ENCODE measurements at places on chromosomes 7 and 10. TPM values are rescaled to one million over a fixed set of nuclear protein-coding genes. Genes with fewer than 3 reads are reported as not detected.

Gene PNLIPRP3
- polyA plus RNA-seq, result not detected

GRCh38 chr10:125538947-125539731 is 143.8 kb downstream of the TEX36 start:
- peak; percentile 76 for DNase-seq

Gene SORCS1
- polyA plus RNA-seq, result 13.7 TPM

Gene NPFFR1
- 0.27 TPM for polyA plus RNA-seq

Gene ARHGEF35
- polyA plus RNA-seq, result 21.8 TPM

DNA sequence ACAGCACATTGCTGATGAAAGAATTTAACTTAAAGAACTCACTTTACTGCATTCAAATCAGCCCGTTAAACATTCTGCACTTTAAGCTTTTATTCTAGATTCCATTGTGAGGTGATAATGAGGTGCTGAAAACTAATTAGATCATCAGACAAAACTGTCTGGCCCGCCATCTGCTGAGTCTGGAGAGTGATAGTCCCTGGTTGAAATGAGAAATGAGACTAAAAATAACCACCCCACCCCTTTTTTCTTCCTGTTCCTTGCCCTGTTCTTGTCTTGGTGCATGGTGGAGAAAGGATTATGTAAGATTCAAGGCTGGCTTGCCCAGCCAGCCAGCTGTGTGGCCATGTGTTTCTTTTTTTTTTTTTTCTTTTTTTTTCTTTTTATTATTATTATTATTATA is 277.0 kb upstream of the COBL start:
- DNase-seq, result no peak

DNA sequence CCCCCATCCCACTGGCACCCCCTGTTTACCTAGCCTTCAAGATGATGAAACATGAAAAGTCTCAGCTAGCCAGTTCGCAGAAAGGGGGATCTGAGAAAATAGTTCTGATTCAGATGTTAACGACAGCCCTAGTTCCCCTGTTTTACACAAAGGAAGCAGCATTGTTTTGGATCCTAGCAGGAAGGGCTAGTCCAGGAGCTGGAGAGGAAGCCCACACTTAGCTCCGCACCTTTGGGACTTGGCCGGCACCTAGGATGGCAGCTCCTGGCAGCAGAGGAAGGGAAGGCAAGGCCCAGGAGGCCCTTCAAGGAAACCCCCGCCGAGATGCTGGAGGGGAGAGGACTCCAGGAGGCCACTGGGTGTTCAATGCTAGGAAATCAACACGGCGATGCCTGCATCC is 29.0 kb upstream of the MGMT start:
- DNase-seq, result no peak

DNA sequence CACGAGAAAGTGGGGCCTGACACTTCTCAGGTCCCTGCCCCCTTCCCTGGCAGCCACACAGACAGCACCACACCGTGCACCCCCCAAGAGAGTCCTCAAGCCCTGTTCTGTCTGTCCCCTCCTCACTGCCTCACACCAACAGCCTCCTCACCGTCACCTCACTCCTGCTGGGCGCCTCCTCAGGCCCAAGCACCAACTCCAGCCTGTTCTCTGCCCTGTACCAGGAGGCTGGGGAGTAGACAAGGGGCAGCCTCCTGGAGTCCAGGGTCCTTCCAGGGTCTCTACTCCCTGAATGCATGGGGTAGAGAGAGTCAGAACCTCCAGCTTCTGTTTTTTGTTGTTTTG is 26.9 kb upstream of the ELN start:
- no peak for DNase-seq

- DNase-seq, result no peak
These were observed 19.5 kb downstream of the C10orf67 start for GRCh38 chr10:23325132-23325531.

Gene LIPM
- polyA plus RNA-seq, result not detected

DNA sequence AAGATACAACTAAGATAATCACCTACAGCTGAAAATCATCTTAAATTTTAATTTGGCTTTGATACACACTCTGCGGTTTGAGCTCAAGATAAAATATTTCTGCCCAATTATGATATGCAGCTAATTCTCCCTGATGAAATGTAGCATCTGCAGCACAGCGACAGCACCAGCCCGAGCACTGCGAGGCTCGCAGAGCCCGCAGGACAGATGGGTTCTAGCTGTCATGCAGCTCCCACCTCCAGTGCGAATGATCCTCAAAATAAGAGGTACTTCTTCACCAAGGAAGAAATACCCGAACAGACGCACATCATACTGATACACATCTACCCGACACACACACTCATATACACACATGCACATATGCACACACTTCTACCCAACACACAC is 457.6 kb downstream of the PTPRN2 start:
- no peak for DNase-seq

Gene TIMM23B
- polyA plus RNA-seq, result 19.8 TPM

GRCh38 chr10:24339387-24339786 is 130.4 kb downstream of the KIAA1217 start:
- no peak for DNase-seq

Gene DENND2A
- polyA plus RNA-seq, result 37.3 TPM

- DNase-seq, result no peak
These were observed 6.8 kb downstream of the HNRNPF start for GRCh38 chr10:43402176-43402575.

GRCh38 chr7:148865283-148865682 is 18.8 kb downstream of the EZH2 start:
- DNase-seq, result no peak

GRCh38 chr7:19963695-19964094 is 190.3 kb upstream of the TMEM196 start:
- no peak for DNase-seq

GRCh38 chr7:121107923-121108498 is 119.5 kb downstream of the CPED1 start:
- DNase-seq, result peak; percentile 58

Gene WEE2
- 0.10 TPM for polyA plus RNA-seq

Gene ODAD2
- polyA plus RNA-seq, result 2.4 TPM

GRCh38 chr10:71216751-71217265 is 4.4 kb downstream of the UNC5B start:
- DNase-seq, result no peak

Gene VSTM4
- 14.2 TPM for polyA plus RNA-seq

GRCh38 chr10:101615525-101616116 is 27.5 kb downstream of the DPCD start:
- no peak for DNase-seq

Gene TMEM213
- polyA plus RNA-seq, result 35.2 TPM

Gene NKX2-3
- not detected for polyA plus RNA-seq

DNA sequence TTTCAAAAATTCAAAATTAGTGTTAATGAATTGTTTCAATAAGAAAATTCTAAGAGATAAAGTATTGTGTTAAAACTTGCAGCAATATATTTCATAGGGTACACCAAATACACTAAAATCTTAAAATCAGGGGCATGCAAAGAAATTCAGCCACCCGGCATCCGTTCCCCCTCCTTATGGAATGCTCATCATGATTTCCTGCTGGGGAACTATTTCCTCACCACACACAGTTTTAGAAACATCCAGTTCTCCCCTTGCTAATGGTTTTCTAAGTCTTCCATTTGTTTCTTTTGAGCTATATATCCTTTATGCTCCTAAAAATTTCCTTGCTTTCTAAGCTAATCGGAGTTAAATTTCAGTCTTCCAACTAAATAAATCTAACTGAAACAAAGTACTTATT is 60.7 kb downstream of the CHCHD3 start:
- DNase-seq, result no peak

- DNase-seq, result no peak
These were observed 233.4 kb downstream of the ARHGAP12 start for GRCh38 chr10:31694929-31695837.

GRCh38 chr7:109376576-109376975 is 806.9 kb downstream of the DNAJB9 start:
- no peak for DNase-seq

DNA sequence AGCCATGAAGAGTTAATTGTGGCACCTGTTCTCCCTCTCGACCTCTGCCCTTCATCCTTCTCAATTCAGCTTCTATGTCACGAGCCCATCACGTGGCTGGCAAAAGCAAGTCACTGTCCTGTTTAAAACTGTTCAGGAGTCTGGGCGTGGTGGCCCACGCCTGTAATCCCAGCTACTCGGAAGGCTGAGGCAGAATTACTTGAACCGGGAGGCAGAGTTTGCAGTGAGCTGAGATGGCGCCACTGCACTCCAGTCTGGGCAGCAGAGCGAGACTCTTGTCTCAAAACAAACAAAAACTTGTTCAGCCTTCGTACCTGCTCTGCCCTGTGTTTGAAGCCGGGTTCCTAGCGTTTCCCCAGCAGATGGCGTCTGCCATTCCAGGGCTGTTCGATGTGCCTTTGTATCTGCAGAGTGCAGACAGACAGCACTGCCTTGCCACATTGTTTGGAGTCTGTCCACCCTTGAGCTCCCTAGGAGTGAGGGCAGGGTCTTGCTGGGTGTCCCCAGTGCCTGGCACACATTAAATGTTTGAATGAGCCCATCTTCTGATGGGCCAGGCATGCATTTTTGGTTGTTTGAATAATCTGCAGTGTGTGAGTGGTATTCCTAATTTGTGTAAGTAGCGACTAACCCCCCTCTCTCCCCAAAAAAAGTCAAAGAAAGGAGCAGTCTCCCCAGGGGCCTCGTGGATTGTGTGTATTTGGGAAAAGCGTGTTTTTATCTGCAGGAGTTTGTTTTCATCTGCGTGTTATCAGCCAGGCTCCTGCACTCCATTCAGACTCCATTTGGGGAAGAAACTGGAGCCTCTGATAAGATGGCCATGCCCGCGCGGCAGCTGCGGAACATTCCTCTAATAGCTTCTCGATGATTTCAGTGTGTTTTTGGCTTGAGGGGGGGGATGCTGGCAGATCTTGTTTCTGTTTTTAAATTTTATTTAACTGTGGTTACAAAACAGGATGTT is 61.2 kb downstream of the DNAJB6 start:
- no peak for DNase-seq

Gene IDI2
- not detected for polyA plus RNA-seq

Gene ANKRD22
- 0.17 TPM for polyA plus RNA-seq

- DNase-seq, result no peak
These were observed 422.4 kb upstream of the STEAP1 start for GRCh38 chr7:89731751-89732445.

- DNase-seq, result peak; percentile 24
These were observed 39.0 kb downstream of the ADK start for GRCh38 chr10:74189999-74190421.

DNA sequence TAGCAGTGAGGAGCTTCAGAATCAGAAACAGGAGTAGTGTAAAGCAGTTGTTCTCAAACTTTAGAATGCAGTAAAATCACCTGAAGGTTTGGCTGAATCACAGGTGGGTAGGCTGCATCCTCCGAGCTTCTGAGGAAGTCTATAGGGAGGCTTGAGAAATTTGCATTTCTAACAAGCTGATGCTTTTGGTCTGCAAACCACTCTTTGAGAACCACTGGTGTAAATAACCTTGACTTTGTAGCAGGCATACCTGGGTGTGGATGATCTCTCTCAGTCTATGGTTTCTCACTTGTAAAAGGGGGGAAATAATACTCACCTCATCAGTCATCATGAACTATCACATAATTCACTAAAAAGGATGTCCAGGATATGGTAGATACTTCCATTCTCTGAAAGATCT is 118.1 kb downstream of the SRI start:
- no peak for DNase-seq

DNA sequence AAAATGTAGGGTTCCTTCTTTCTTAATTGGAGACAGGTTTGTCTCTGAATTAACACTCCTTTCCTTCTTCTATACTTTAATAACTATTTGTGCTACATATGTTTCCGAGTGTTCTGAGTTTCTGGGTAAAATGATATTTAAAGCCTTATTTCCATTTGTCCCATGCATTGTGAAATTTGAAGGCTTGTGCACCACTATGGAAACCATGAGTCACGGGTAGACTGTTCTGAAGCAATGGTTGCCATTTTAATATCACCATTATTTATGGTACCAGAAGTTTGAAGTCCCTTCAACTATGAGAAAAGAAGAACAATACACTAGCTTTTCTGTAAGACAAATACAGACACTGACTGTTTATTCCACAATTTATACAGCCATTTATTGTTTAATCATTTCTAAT is 44.7 kb upstream of the ZEB1 start:
- no peak for DNase-seq

DNA sequence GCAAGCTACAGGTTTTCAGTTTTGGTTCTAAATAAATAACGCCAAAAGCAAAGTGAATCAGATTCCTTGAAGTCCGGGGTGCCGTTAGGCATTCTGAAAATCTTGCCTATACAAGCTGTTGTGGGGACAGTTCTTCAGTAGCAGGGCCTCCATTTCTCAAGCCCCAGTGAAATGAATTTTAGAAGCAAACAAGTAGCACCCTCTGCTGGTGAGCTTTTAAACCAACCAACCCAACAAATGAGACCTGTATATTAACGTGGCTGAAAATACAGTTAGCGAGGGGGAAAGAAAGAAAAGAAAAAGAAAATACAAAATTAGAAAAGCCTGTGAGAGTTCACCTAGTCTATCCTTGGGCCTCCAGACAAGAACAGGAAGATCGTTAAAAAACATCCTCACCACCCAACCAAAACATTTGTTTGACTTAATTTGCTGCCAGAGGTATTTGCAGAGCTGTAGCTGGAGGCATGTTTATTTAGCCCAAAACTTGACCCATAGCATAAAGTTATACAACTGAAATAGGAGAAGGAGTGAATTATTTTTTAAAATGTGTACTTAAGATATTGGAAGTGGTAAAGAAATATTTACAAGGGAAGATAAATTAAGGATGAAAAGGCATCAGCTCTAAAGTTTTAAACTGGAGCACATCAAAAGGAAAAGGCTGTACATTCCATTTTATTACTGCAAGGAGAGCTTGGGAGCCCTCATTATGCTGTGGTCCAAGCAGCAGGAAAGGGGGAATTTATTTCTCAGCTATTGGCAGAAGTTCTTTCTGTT is 98.9 kb downstream of the DYNC1I1 start:
- DNase-seq, result peak; percentile 49

GRCh38 chr7:44563171-44563679 is 10.5 kb downstream of the DDX56 start:
- DNase-seq, result no peak

- DNase-seq, result no peak
These were observed 39.9 kb upstream of the SMNDC1 start for GRCh38 chr10:110344622-110345021.

- no peak for DNase-seq
These were observed 25.6 kb downstream of the TM9SF3 start for GRCh38 chr10:96560966-96561887.

DNA sequence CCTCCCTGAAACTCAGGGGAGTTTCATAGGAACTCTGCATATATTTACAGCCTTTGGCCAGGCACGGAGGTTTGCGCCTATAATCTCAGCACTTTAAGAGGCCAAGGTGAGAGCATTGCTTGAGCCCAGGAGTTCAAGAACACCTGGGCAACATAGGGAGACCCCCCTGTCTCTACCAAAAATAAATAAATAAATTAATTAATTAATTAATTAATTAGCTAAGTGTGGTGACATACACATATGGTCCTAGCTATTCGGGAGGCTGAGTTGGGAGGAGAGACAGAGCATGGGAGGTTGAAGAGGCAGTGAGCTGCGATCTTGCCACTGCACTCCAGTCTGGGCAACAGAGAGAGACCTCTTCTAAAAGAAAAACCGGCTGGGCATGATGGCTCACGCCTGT is 9.4 kb upstream of the LEP start:
- no peak for DNase-seq

- DNase-seq, result no peak
These were observed 25.7 kb downstream of the MYO1G start for GRCh38 chr7:44953156-44953555.

Gene CHRM2
- polyA plus RNA-seq, result 2.2 TPM

Gene CC2D2B
- 1.3 TPM for polyA plus RNA-seq
